ENCODE measurements at places on chromosomes 2 and 18.

- DNase-seq: no peak
Observed at GRCh38 chr2:110746586-110747521, 14.5 kb downstream of the ACOXL start.

- DNase-seq: no peak
Observed at GRCh38 chr2:219511547-219512325, 2.5 kb upstream of the ASIC4 start.

- DNase-seq: no peak
Observed at GRCh38 chr2:152462120-152462519, 127.1 kb downstream of the FMNL2 start.

DNA sequence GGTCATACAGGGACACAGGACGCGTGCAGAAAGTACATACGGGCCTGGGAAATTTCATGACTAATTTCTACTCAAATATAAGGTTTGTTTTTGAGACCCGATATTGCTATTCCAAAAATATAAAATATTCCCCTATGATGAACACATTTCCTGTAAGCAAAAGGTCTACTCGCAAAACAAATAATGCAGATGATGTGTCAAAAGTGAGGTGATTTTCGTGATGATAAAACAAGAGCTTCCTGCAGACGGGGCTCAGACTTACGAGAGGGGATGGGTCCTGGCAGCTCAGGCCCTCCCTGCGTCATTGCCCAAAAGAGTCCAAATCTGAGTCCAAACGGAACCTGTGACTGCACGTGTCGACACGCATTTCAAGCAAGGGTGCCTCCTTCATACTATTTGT is 62.7 kb downstream of the MBP start:
- no peak for DNase-seq

- DNase-seq: no peak
Observed at GRCh38 chr2:36696533-36696932, at the start of gene VIT. Gene VIT (plus strand): TSS chr2:36696707. CDS start chr2:36716371, 19,664 bp downstream.

- no peak for DNase-seq
Observed at GRCh38 chr18:36650906-36651305, 177.9 kb downstream of the TPGS2 start.

GRCh38 chr2:71608441-71608840 is 155.1 kb downstream of the DYSF start:
- peak; percentile 53 for DNase-seq

GRCh38 chr2:25295621-25296020 is 46.1 kb downstream of the DNMT3A start:
- DNase-seq: no peak

- no peak for DNase-seq
Observed at GRCh38 chr18:24021505-24021904, 7.0 kb downstream of the TTC39C start.

- no peak for DNase-seq
Observed at GRCh38 chr18:23115683-23116096, 19.6 kb upstream of the CABLES1 start.

DNA sequence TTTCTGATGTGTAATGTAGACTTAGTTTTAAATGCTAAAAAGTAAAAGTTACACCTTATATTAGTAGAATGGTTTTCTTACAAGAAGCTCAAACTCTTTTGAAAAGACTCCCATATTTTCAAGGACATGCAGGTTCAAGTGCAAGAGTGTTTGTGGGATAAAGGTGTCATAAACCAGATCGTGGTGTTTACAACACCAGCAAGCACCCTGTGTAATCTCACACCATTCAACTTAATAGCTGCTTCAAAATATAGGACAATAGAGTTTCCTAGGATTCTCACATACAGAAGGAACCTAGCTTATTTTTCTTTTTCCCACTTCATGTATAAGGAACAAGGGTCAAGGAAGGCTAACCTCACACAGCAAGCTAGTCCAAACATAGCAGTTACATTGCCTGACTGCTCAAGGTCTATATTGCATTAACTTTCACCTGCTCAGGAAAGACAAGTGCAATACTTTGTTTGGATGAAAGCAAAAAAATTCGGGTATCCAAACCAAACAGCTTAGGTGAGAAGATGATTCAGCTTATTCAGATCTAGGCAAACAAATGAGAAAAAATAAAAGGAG is 172.3 kb downstream of the IKZF2 start:
- DNase-seq: no peak

- no peak for DNase-seq
Observed at GRCh38 chr2:30421604-30422443, 25.2 kb upstream of the LCLAT1 start.

GRCh38 chr18:3753106-3753505 is 303.1 kb downstream of the TGIF1 start:
- no peak for DNase-seq

DNA sequence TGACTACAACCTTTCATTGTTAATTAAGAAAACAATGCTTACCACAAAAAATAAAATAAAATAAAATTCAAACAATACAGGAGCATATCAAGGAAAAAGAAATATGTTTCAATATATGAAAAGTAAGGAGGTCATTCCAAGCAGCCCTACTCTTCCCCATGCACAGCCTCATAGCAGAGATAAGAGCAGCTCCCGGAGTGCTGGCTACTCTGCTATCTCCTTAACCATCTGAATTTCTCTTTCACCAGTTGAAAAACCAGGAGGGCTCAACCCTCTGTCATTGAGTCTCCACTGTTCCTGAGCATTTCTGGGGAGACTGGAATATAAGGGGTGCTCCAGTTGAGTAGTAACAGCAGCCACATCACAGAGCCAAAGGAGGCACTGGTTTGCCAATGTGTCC is 201.4 kb downstream of the TCF4 start:
- no peak for DNase-seq

- DNase-seq: no peak
Observed at GRCh38 chr18:24719791-24720190, 259.4 kb downstream of the HRH4 start.

GRCh38 chr2:146244131-146244530 is 1600.7 kb upstream of the ACVR2A start:
- DNase-seq: no peak

DNA sequence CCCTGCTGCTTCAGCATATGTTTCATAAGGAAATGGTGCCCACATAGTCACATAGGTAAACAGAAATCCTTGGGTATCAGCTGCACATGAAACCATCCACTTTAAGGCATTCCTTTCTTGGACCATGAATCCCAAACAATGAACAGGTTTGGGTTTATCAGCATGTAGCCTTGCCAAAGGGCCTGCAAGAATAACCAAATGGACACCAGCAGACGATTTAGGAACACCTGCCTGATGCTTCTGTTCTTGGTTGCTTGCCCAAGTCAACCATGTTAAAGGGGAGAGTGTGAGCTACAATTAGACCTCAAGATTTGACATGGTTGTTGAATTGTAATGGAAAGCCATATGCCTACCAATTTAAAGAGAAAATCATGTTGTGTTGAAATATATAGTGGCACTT is 1342.7 kb upstream of the PIK3C3 start:
- no peak for DNase-seq

GRCh38 chr18:50992351-50992762 is 24.5 kb downstream of the ELAC1 start:
- DNase-seq: no peak

DNA sequence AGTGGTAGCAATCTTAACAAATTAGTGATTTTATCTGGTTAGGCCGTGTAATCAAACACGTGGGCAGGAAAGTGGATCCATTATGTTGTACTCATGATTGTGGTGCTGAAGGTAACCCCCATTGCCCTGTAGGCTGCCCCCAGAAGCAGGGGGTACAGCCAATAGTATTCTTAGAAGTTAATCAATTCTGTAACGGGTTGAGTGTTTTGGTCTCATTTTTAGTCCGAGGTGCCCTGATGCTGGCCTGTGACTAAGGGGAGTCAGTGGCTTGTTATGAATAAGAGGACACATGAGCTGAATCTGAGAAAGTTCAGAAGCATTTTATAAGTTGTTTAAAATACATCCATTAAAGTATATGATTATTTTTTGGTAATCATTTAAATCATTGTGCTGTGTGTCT is 8.6 kb downstream of the EPAS1 start:
- no peak for DNase-seq

DNA sequence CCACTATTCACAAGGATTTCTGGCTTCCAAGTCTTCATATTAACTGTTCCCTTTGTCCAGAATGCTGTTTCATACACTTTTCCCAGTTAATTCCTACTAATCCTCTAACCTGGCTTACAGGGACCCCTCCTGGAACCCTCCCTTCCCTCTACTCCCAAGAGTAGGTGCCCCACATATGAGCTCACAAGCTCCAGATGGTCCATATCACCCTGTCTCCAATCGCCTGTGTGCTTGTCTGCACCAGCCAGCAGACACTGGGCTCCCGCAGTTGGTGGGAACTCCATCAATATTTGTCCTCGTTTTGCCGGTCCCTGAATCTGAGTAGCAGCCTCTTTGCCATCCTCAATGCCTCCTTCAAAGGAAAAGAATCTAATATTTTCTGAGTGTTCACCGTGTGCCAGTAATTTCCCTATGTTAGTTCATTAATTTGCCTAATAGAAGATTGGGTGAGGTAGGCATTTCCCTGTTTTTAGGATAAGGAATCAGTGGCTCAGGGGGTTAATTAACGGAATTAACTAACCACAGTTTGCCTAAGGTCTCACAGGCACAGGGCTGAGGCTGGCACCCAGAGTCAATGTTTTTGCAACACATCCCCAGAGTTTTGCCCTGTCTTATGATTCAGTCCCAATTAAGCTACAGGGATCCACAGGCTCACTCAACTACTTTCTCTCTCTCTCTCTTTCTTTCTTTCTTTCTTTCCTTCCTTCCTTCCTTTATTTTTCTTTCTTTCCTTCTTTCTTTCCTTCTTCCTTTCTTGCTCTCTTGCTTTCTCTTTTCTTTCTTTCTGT is 141.6 kb upstream of the CYP1B1 start:
- DNase-seq: no peak

GRCh38 chr2:12412898-12413305 is 303.8 kb upstream of the TRIB2 start:
- no peak for DNase-seq

- DNase-seq: no peak
Observed at GRCh38 chr2:54767921-54768320, 44.5 kb downstream of the EML6 start.

DNA sequence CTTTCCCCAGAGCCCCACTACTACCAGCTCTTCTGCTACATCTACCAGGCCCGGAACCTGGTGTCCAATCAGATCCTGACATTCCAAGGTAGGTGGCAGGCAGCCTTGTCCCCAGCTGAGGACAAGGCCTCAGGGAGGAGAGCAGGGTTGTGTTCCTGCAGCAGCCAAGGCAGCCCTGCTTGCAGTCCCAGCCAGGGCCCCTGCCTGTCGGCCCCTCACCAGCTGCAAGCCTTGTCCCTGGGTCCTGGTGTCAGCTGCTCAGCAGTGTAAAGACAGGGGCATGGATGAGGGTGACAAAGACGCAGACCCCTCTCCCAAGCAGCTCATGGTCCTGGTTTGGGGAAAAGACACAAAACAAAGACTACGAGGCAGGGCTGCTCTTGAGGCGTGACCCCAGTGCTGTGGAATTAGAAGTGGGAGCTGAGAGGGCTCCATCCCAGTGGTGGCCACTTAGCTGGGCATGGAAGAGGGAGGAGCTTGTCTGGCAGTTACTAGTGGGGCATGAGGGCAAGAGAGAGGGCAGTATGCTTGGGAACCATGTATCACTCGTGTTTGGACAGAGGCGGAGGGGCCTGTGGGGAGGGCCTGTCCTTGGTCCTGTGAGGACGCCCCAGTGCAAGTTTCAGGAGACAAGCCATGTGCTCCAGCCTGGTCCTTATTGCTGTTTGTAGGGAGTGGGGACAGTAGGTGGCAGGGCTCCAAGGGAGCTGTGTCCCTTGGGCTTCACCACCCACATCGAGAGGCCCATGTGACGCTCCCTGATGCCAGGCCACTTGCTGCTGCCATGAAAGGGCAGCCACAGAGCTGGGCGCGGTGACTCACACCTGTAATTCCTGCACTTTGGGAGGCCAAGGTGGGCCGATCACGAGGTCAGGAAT is 47.5 kb downstream of the LMAN2L start:
- DNase-seq: no peak

DNA sequence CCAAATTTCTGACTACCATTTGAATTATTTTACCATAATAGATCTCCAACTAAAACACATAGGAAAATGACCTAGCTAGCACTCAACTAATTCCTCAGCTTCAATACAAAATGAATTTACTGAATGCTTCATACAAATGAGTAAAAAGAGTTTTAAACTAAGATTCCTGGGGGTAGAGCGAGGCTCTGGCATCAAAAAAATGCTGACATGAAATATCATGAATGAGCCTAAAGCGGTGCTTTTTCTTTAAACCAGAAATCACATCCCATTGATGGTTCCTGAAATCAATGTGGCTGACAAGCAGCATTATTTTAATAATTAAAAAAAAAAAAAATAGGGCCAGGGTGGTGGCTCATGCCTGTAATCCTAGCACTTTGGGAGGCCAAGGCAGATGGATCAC is 32.1 kb downstream of the WDR33 start:
- DNase-seq: no peak

- no peak for DNase-seq
Observed at GRCh38 chr2:200397785-200398184, 91.3 kb downstream of the SPATS2L start.

DNA sequence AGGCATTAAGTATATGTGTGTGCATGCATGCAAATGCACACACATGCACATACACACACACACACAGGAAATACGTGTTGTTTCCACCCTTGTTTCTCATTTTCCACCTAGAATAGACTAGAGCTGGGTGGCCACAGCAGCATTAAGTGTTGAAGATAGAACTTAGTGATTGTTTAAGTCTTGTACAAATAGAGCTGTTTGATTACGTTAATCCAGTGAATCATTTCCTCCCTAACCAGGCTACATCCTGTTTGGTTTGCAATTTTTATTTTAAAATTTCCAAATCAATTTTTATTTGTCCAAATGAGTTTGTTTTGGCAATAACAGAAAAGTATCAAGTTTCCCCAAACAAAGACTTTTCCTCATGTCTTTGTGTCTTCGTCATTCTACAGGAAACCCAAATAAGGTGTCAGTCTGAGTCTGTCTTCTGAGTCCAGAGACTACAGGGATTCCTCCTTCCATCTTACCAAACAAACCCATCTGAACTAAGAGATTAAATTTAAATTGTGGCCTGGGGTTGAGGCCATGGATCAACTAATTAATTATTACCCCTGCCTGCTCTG is 74.6 kb upstream of the GALNT5 start:
- no peak for DNase-seq

DNA sequence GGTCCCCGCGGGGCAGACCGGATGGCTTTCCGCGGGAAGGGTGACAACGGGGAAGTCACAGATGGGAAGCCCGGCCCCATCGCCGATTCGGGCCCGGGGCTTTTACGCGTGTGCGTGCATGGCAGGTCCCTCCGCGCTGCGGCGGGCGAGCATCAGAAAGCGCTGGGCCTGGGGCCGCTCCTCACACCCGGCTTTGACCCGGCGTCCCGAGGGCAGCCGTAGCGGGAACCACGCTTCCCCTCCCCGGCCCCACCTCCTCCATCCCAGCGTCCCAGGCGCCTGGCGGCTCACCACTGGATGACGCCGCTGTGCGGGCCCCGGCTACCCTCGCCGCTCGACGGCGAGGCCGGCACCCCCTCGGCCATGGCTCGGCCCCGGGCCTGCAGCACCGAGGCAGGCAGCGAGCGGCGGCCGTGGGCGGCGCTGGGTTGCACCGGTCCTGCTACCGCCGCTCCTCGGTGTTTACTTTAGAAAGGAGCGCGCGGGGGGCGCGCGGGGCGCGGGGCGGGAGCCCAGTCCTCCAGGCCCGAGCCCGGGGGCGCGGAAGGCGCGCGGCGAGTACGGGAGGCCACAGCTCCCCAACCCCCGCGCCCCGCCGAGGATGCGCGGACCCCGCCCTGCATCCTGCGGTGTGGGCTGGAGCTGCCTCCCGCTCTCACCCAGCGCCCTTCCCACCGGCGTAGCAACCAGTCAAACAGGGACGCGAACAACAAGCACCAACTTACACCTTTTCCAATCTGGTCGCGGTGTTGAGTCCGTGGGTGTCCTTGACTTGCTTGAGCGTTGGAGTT is 806 bp downstream of the RFX8 start:
- DNase-seq: peak; percentile 84

- DNase-seq: no peak
Observed at GRCh38 chr2:233831011-233831721, 23.2 kb downstream of the HJURP start.

All from left forelimb (tissue), 1 donor.